ENCODE measurements at places on chromosomes 5 and 9. TPM values are rescaled to one million over a fixed set of nuclear protein-coding genes. Genes with fewer than 3 reads are reported as not detected.

- no peaks in the 10 kb centered on the region for H3K36me3 ChIP-seq
- H3K4me3 ChIP-seq, result no peak overlapping the region
- DNase-seq, result no peak
- H3K27ac ChIP-seq, result no peak overlapping the region
These were observed 118.4 kb upstream of the KCNN2 start for GRCh38 chr5:114243281-114243971.

GRCh38 chr9:126852086-126852688, 8.3 kb upstream of the ZBTB34 start:
- no peak for DNase-seq
- no peak overlapping the region for H3K4me3 ChIP-seq
- H3K27me3 ChIP-seq, result no peaks in the 10 kb centered on the region
- no peak overlapping the region for H3K27ac ChIP-seq

KCNT1 gene
- total RNA-seq, result not detected

DNA sequence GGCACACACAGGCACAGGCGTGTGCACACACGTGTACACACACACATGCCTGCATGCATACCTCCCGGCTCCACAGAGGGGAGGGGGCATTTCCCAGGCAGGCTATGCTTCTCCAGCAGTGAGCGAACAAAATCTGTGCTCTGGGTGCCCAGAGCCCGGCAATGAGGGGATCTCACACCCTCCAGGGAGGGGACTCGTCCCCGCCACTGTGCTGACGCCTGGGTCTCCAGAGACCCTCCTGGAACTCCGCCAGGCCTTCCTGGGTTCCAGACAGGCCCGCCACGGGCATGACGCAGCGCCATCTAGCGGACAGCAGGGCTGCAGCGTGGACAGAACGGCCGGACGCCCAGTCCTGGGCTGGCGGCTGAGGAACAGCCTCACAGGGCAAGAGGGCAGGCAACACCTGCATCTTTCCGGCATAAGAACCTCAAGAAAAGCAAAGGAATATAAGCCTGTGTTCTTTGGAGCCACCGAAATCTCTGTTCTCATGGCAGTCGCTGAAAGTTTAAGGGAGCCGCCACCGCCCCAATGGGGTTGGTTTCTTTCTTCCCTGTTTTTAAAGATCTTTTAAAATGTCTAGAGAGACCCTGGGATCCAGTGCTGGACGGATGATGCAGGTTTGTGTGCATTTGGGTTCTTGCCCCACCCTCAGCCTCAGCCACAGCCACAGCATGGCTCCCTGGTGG, 135.6 kb upstream of the PPP1R26 start:
- H3K27ac ChIP-seq, result no peak overlapping the region
- DNase-seq, result peak; percentile 16
- H3K4me1 ChIP-seq, result no peaks in the 10 kb centered on the region
- peaks cover 81% of the 10 kb centered on the region for H3K27me3 ChIP-seq

GRCh38 chr9:77156646-77157371, 20.5 kb upstream of the VPS13A start:
- H3K27ac ChIP-seq, result no peak overlapping the region
- no peak for DNase-seq
- no peaks in the 10 kb centered on the region for H3K4me1 ChIP-seq
- H3K36me3 ChIP-seq, result no peaks in the 10 kb centered on the region
- H3K27me3 ChIP-seq, result no peaks in the 10 kb centered on the region
- no peak overlapping the region for H3K4me3 ChIP-seq

Data from HepG2 (cell line).